ENCODE measurements at places on chromosomes 7 and 10. TPM values are rescaled to one million over a fixed set of nuclear protein-coding genes. Genes with fewer than 3 reads are reported as not detected.

- no peak for DNase-seq
Measured at GRCh38 chr7:31748084-31748483, 61.1 kb downstream of the PPP1R17 start.

DNA sequence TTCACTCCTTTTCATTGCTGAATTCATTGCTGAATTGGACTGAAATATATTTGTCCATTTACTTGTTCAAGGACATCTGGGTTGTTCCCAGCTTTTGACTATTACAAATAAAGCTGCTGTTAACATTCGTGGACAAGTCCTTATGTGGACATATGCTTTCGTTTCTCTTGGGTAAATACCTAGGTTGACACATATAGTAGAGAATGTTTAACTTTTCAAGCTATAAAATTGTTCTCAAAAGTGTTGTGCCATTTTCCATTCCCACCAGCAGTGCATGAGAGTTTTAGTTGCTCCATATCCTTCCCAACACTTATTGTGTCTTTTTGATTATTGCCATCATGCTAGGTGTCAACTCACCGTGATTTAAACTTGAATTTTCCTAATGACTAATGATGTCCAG lies 17.5 kb upstream of the CPVL start:
- DNase-seq, result no peak

DNA sequence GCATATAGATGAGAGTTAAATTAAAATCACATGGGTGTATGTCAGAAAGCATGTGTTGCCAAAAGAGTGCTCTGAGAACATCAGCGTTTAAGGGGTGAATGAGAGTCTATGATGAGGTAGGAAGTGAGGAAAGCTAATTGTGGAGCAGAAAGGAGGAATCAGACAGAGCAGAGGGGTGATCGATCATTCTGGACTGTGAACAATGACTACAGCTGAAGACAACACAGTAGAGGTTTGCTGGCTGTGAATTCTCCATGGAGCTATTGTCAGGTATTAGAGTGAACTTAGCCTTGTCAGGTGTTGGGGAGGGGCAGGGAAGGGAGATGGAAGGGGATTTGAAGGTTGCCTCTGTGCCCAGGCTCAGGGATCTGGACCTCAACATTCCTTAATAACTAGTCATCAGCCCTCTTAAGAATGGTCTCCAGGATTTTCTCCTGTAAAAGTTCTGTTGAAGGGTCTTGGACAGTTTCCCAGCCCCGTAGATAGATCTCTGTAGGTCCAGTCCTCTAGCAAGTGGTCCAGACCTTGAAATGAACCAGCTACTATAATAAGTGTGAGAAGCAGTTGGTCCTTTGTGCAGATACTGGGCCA lies 57.1 kb downstream of the KIF5B start:
- DNase-seq, result no peak

DNA sequence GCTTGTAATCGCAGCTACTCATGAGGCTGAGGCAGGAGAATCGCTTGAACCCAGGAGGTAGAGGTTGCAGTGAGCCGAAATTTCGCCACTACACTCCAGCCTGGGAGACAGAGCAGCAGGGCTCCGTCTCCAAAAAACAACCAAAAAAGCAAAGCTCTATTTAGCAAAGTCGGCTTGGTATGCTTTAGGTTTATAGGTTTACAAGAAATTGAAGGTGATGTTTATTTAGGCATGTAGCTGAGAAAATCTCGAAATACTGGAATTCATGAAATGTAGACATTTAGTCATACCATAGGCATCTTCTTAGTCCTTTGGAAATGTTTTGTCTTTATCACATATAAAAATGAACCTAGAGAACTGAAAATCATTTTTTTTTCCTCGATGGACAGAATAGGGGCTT lies 453.8 kb upstream of the ANKRD30A start:
- DNase-seq, result no peak

- DNase-seq, result no peak
Measured at GRCh38 chr10:103681617-103682399, 173.6 kb downstream of the SH3PXD2A start.

DNA sequence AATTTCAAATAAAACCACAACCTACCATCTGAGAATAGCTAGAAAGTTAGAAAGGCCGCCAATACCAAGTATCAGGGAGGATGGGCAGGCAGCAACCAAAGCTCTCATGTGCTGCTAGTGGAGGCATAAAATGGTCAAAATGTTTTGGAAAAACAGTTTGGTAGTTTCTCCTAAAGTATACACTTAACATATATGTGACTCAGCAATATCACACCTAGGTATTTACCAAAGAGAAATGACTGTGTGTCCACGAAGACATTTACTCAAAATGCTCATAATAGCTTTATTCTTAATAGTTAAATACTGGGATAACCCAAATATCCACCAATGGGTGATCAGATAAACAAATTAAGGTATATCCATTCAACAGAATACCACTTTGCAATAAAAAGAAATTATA lies 14.3 kb downstream of the RHEB start:
- no peak for DNase-seq

DNA sequence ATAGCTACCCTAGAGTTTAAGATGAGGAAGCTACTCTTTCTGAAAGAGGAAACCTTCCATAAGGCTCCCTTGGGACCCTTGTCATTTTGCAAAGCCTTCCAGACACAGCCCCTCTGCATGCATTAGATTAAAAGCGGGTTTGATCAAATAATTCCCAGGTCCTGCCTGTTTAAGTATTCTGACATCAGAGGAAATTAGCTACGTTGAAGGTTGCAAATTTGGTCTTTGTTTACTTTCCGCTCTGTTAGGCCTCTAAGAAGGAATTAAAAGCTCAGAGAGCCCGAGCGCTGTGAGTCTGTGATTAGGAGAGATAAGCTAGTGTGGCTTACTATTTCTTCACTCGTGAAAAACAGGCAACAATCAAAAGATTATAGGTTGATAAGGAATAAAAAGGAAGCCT lies 1.4 kb upstream of the THSD7A start:
- no peak for DNase-seq

TRPV5 gene
- polyA plus RNA-seq, result 0.05 TPM

OR2A12 gene
- 0.11 TPM for polyA plus RNA-seq

TNPO3 gene
- 44.4 TPM for polyA plus RNA-seq
